ENCODE measurements at places on chromosomes 5 and 9.

- peak; percentile 51 for DNase-seq
Observed at GRCh38 chr9:87573841-87574342, 76.2 kb downstream of the DAPK1 start.

DNA sequence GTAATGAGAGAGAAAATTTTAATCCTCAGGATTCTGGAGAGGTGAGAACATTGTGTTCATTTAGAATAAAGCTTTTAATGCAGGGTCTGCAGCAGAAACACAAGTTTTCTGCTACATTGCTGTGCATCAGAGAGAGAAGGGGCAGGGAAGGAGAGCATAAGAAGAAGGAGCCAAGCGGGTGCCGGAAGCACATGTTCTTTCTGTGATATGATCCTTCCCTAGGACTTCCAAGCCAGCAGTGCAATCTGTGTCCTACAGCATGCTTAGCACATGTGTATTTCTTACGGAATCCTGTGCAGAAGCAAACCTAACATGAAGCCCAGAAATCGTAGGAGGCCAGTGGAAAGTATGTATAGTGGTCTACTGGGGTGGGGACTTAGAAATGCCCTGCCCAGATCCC is 458.3 kb upstream of the BRINP1 start:
- no peak for DNase-seq

DNA sequence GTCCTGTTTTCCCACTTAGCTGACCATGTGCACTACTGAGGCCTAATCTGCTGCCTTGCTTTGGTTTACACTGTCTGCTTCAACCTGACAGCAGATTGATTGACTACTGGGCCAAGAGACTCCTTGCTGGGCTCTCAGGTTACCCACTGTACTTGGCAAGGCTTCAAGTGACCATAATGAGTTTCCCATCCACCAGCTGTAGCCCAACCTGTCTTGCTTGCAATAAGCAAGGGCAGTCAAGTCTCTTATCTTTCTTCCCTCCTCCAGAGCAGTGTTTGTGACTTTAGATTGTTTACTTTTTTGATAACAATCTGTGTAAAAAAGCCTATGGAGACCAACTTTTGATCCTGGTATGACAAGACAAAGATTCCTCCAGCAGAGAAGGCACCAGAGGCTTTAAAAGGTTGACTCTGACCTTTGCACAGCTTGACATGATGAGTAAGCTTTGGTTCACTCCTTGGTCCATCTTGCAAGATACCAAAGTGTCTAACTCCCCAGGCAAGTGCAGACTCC is 912.3 kb upstream of the SEMA6A start:
- DNase-seq: no peak

DNA sequence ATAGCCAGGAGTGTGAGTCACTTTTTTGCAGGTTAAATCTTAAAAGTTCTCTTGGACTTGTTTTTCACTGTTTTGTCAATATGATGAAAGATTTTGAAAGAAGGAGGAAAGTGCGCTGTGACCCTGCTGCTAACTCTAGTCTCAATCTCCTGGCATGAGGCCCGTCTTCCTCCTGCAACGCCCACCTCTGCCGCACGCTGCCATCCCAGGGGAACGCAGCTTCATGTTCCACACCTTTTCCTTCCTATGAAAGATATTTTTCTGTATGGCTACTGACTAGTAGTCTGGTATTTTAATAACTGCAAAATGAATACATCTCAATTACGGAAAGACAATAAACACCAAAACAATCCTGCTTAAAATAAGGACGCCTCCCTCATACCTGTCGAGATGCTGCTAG is 8.3 kb downstream of the PPIC start:
- DNase-seq: no peak

DNA sequence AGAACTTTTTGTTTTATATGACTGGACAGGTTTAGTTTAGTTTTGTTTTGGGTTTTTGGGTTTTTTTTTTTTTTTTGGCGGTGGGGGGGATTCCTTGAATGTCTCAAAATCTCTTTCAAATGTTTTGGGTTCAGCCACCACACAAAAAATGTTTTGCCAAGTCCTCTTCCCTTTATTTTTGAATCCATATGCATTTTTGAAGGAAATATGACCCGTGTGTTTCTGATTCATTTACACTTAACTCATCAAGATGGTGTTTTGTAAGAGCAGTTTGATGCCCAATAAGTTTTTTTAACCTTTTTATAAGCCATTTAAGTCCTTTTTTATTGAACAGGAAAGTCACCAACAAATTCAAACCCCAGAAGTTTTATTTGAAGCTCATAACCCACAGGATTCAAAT is 209.8 kb downstream of the CWC27 start:
- no peak for DNase-seq

DNA sequence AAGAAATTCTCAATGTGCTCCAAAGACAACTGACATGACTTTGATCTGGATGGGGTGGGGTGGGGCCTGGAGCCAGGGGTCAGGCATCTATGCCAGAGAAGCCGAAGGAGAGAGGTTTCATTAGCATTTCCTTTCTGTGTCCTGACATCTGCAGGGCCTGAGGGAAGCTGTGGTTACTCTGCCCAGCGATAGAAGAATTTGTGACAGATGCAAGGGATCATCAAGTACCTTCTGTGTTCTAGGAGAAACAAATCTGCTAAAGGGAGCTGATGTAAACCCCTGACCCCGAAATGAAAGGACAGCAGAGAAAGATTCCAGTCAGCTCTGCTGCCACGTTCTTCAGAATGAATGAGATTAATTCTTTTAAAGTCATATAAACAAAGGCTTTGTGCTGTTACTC is 335.7 kb downstream of the PRELID2 start:
- DNase-seq: no peak

GRCh38 chr5:139838381-139839197 is 43.0 kb downstream of the PSD2 start:
- no peak for DNase-seq

DNA sequence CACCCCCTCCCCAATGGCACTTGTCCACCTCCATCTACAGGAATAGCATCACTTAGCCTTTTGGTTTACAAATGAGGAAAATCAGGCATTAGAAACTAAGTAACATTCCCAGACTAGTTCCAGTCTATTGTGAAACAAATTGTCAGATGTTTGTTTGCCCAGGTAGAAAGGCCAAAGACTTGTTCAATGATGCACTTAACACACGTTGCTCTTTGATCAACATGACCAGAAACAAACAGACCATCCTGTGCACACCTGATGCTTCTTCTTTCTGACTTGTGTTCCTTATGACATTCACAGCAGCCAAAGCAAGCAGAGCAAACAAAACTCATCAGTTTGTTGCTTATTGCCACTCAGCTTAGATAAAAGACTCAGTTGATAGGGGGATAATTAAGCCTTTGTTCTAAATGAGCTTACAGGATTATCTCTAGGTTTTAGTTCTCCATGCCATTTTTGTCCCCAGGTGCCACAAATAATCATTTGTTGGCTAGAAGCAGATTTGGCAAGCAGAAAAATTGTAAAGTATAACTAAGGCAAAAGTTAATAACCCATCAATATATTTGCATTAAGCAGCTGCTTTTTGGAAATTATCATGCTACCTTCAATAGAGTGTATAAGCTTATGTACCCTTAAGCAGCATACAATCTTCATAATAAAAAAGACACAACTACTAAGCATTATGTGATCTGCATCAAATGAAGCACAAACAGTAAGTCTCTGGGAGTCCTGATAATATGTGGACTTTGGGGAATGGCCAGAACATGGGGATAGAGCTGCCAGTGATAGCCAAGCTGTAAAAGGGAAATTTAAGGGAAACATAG is 26.3 kb upstream of the FST start:
- DNase-seq: no peak

DNA sequence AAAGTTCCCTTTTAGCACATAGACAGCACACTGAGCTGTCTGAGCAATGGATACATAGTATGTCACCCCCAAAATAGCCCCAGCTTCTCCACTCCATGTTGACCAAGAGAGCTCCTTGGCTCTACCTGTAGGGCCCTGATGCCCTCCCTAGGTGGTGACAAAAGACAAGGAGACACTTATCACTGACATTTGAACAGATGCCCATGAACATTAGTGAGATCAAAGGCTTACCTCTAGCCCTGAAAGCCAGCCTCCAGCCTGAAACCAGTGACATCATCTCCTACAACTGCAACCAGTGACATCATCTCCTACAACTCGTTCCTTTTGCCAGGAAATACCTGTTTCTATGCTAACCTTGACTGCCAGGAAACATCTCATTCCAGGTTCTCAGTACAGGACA is 122.7 kb downstream of the FSTL4 start:
- DNase-seq: no peak

- DNase-seq: no peak
Observed at GRCh38 chr5:173835131-173835530, 53.0 kb upstream of the CPEB4 start.

GRCh38 chr9:81534138-81534875 is 155.0 kb downstream of the TLE1 start:
- no peak for DNase-seq

- DNase-seq: no peak
Observed at GRCh38 chr9:114372921-114373448, 14.8 kb downstream of the AKNA start.

- no peak for DNase-seq
Observed at GRCh38 chr5:171622010-171622409, 163.6 kb upstream of the SMIM23 start.

DNA sequence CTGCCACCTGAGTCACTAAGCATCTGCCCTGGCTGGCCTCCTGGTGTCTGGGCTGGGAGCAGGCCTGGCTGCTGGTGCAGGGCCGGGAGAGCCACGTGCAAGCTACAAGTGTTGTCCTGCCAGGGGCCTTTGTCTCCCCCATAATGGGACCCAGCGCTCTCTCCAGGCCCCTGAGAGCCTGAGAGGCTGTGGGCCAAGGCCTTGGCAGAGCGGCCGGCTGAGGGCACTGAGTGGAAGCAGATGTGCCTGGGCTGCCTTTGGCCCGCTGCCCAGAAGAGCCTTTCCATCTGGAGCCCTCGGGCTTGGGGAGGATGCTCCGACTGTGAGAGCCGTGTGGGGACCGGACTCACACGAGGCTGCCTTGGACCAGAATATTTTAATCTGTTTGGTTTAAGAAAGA is 185.5 kb downstream of the RGS3 start:
- DNase-seq: peak; percentile 44

GRCh38 chr9:128254362-128254761 is 21.4 kb downstream of the GOLGA2 start:
- no peak for DNase-seq

GRCh38 chr9:27391040-27391895 is 94.3 kb upstream of the EQTN start:
- no peak for DNase-seq

DNA sequence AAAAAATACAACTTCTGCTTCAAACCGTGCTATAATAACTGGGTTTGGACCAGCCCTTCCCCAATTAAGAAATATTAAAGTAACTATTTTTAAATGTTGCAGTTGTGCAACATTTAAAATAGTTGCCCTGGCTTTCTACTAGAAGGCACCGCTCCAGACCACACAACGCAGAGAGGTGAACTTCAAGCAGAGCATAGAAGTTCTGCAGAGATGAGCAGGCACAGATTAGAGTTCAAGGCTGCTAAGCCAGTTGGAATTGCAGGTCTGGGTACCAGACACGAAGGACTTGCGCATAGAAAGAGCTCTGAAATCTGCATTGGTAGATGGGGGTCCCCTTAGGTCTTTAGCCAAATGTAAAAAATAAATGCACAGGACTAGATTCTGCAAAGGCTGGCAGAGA is 58.7 kb upstream of the GALNT10 start:
- no peak for DNase-seq

DNA sequence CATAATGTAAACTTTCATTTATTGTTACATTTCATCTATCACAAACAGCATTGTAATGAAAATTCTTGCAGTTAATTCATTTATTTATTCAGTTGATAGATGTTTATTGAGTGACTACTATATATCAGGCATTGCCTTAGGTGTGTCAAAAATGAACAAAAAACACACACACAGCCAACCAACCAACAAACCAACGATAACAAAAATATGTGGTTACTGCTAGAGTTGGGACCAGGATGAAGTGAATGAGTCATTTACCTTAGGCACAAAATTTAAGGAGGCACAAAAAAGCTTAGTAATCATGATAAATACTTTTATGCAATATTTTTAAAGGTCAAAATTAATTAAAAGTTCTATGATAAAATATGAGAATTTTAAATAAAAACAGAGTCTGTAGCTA is 223.4 kb downstream of the CSNK1G3 start:
- DNase-seq: no peak

- DNase-seq: no peak
Observed at GRCh38 chr9:35820076-35820475, 5.2 kb upstream of the HINT2 start.

DNA sequence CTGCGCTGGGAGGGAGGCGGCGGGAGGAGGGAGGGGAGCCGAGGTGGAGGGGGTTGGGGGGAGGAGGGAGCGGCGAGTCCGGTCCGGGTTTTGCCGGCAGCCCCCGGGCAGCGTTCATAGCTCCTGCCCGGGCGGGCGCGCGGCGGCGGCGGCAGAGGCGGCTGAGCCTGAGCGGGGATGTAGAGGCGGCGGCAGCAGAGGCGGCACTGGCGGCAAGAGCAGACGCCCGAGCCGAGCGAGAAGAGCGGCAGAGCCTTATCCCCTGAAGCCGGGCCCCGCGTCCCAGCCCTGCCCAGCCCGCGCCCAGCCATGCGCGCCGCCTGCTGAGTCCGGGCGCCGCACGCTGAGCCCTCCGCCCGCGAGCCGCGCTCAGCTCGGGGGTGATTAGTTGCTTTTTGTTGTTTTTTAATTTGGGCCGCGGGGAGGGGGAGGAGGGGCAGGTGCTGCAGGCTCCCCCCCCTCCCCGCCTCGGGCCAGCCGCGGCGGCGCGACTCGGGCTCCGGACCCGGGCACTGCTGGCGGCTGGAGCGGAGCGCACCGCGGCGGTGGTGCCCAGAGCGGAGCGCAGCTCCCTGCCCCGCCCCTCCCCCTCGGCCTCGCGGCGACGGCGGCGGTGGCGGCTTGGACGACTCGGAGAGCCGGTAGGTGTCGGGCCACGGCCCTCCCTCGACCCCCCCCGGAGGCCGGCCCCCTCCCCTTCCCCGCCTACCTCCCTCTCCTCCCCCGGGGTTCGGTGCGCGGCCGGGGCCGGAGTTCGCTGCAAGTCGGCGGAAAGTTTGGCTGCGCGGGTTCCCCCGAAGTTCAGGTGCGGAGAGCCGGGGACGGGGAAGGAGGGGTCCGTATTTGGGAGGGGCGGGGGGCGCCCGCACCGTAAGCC is at the start of gene CXXC5:
Gene CXXC5 (plus strand): TSS at position 145 of the 877 bp plus-strand sequence. CDS start 32,175 bp downstream, outside the sequence.
- no peak for DNase-seq

GRCh38 chr9:752201-752600 is 89.3 kb upstream of the DMRT1 start:
- DNase-seq: peak; percentile 93

GRCh38 chr9:101372327-101373118 is 12.3 kb downstream of the BAAT start:
- no peak for DNase-seq

All from GM04503 (cell line).